ENCODE measurements at places on chromosomes 7 and 10.

- no peak for DNase-seq
Observed at GRCh38 chr7:157668221-157668883, 331.5 kb downstream of the DNAJB6 start.

- DNase-seq = no peak
Observed at GRCh38 chr7:87220734-87221215, 1.2 kb upstream of the TMEM243 start.

GRCh38 chr10:45809837-45810236 is 37.5 kb downstream of the AGAP4 start:
- peak; percentile 23 for DNase-seq

DNA sequence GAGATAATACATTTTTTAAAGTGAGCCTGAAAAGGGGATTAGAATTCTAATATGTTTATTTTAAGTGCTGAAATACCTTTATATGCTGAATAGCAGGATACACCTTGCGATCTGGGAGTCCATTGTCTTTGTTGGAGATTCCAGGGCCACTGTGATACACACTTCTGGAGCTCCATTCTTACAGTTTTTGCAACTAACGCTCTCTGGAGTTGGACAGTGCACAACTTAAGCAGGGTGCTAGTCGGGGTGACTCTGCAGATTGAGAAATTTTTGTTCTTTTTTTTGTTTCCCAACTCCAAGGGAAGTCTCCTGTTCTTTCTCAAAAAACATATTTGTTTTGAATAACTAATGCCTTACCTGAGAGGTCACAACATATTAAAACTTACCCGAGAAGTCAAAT is 23.7 kb upstream of the POU6F2 start:
- no peak for DNase-seq

DNA sequence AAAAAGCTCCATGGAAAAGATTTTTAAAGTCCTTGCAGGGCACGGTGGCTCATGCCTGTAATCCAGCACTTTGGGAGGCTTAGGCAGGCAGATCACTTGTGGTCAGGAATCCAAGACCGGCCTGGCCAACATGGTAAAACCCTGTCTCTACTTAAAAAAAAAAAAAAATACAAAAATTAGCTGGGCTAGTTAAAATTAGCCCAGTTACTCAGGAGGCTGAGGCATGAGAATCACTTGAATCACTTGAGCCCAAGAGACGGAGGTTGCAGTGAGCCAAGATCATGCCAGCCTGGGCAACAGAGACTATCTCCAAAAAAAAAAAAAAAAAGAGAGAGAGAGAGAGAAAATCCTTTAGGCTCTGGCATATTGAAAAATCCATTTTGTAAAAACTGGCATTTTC is 61.9 kb downstream of the CCDC6 start:
- DNase-seq = no peak
